Subcutaneous adipose tissue (tissue), 4 donors: ENCODE measurements at places on chromosomes 1 and 21. TPM values are rescaled to one million over a fixed set of nuclear protein-coding genes. Genes with fewer than 3 reads are reported as not detected.

The PTPN22 gene
- 4.8 TPM for total RNA-seq

The ASPM gene
- 4.9 TPM for total RNA-seq

The RIPK4 gene
- total RNA-seq: not detected

The PUM1 gene
- total RNA-seq: 87.0 TPM

The HSPA13 gene
- total RNA-seq: 10.2 TPM

The REN gene
- total RNA-seq: not detected
